ENCODE measurements at places on chromosomes 11 and 22. TPM values are rescaled to one million over a fixed set of nuclear protein-coding genes. Genes with fewer than 3 reads are reported as not detected.

GRCh38 chr11:67505605-67506396 is 638 bp upstream of the PITPNM1 start:
- peak; percentile 57 for DNase-seq

DNA sequence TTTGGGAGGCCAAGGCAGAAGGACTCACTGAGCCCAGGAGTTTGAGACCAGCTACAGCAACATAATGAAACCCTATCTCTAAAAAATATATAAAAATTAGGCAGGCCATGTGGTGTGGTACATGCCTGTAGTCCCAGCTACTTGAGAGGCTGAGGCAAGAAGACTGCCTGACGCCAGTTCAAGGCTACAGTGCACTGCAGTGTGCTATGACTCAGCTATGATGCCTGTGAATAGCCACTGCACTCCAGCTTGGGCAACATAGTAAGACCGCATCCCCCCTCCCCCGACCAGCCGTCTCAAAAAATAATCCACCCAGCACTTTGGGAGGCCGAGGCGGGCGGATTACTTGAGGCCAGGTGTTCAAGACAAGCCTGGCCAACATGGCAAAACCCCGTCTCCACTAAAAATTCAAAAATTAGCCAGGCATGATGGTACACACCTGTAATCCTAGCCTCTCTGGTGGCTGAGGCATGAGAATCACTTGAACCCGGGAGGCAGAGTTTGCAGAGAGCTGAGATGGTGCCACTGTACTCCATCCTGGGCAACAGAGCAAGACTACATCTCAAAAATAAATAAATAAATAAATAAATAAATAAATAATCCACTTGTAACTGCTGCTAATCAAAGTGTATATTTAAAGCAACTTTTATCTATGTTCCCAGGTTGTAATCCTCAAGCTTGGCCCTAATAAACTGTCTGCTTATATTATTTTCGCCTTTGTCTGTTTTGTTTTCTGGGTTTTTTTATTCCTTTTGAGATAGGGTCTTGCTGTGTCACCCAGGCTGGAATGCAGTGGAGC is 7.8 kb downstream of the HPS5 start:
- no peak for DNase-seq

GRCh38 chr11:134030853-134031252 is 38.0 kb upstream of the JAM3 start:
- no peak for DNase-seq

DNA sequence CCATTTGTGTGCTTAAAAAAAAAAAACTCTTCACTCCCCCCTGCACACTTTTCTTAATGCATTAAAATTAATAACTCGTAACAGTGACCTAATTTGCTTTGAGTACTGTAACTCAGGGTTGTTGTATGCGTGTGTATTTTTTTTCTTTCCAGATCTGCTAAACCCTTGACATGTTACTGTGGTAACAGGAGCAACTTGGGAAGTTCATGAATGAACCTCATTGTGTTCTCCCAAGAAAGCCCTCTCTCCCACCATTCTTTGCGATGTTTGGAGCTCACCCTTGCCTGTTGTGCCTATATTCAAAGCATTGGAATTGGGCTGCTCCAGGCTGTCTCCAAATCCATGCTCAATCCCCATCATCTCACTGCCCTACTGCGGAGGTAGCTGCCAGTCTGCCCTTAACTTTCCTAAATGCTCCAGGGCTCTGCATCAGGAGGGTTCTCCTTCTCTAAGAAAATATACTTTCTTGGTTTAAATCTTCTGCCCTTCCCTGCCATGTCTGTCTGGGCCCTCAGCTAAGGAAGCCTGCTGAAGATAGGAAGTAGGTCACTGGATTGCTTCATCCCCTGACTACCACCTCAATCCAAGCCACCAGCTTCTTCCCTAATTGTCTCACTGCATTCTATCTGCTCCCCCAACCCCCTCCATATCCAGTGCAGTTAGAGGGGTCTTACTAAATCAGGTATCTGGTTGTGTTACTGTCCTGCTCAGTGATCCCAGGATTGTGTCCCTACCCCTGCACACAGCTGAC is 70.3 kb downstream of the KIRREL3 start:
- DNase-seq, result no peak

- no peak for DNase-seq
Observed at GRCh38 chr22:39176143-39176713, 23.7 kb upstream of the CBX7 start.

DNA sequence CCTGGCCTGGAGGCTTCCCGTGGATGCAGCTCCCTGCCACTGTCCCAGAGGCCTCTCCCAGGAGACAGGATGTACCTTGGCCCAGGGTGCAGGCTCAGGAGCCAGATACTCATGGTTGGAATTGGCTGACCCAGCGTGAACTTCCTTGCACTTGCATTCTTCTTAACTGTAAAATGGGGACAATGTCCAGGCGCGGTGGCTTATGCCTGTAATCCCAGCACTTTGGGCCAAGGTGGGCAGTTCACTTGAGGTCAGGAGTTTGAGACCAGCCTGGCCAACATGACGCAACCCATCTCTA is 20.1 kb upstream of the ST3GAL4 start:
- DNase-seq, result no peak

POU2AF2 gene
- total RNA-seq, result not detected

DNA sequence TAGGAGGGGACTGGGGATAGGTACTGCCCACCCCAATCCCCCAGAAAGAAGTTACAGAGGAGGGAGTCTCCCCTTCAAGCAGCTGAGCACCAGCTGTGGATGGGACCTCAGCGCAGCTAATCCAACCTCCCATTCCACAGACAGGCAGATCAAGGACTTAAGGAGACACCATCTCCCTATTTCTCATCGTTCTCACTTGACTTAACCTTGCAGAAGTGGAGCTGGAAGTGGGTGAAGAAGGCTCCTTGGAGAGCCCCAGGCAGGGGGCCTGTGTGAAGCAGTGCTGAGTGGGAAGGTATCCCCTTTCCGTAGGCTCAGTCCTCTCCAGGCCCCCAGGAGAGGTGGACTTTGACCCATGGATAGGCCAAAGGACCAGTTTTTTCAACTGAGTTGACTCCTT is 27.3 kb downstream of the USP35 start:
- DNase-seq, result no peak
